Activated T-helper 1 cell treated with anti-CD3 and anti-CD28 coated beads, Interleukin-12 subunit alpha, Interleukin-12 subunit beta, Interleukin-2, Interleukin-4 antibody, amounts not matched to agents 30 ng/mL and 10 ng/mL and 1 ng/mL, durations not matched to agents 14 hours and 24 hours and 36 hours (primary cell): ENCODE measurements at places on chromosomes 6 and 20. TPM values are rescaled to one million over a fixed set of nuclear protein-coding genes. Genes with fewer than 3 reads are reported as not detected.

DNA sequence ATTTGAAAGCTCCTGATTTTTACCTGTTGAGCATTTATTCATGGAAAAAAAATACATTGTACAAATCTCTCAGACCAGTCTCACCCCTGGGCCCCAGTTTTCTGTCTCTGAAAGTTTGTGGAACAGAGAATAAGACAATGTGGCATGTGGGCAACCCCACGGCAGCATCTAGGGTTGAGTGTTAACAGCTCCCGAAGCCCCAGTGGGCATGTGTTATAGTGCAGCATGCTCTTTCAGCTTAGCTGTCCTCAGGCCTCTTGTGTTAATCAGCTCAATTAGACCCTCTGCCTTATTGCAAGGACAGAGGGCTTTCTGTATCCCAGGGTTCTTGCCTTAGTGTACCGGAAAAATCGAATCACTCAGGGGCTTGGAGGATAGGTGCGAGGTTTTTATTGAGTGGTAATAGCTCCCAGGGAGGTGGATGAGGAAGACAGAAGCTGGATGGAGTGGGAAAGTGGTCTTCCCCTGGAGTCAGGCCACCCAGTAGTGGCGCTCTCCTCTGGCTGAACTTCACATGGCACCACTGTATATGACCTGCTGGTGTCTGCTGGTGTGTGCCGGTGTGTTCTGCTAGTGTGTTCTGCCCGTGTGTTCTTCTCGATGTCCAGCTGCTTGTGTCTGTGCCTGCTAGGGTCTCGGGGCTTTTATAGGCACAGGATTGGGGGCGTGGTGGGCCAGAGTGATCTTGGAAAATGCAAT lies 382.8 kb downstream of the EPM2A start:
- no peak for DNase-seq

TPD52L1 gene
- total RNA-seq = 0.29 TPM in 1 of 2 replicates, not detected in the other

- no peak for DNase-seq
Observed at GRCh38 chr6:43984442-43985321, 142.6 kb downstream of the MRPL14 start.

- DNase-seq = no peak
Observed at GRCh38 chr6:157464653-157465535, 83.9 kb downstream of the ZDHHC14 start.

EBF4 gene
- total RNA-seq = 12.3 and 12.6 TPM in 2 replicates

DNA sequence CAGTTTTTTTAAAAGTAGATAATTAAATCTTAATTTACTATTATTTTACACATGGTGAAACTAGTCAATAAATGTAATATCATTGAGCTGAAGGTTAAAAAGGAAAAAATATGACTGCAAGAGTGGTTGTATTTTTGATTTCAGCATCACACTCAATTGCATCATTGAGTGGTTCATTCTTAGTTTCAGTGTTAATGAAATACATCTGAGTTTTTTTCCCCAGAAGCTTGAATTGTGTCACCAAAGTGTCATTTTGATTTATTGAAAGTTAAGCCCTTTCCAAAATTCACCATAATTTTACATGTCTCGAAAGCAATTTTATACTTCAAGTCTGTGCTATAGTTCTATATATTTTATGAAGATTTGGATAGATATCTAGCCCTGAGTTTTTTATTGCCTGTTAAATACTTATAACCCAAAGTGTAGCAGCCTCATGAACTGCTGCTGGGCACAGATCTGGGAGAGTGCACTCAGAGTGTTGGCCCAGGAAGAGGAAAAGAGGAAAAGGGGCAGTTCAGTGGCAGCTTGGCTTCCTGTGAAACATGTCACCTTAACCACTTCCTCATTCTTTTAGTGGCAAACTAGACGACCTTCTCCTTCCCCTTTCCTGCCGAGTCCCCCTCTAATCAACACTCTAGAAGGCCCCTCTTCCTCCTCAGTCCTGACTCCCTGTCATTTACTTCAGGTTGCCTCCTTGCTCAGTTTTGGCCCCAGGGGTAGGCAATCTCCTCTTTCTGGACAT lies 140.7 kb downstream of the ESR1 start:
- DNase-seq = no peak

FKBP5 gene
- 60.9 and 62.4 TPM in 2 replicates for total RNA-seq

DNA sequence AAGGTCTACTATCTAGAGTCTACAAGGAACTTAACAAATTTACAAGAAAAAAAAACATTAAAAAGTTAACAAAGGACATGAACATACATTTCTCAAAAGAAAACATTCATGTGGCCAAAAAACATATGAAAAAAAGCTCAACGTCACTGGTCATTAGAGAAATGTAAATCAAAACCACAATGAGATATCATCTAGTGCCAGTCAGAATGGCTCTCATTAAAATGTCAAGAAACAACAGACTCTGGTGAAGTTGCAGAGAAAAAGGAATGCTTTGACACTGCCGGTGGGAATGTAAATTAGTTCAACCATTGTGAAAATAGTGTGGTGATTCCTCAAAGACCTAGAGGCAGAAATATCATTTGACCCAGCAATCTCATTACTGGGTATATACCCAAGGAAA lies 48.3 kb downstream of the OGFRL1 start:
- no peak for DNase-seq

DNA sequence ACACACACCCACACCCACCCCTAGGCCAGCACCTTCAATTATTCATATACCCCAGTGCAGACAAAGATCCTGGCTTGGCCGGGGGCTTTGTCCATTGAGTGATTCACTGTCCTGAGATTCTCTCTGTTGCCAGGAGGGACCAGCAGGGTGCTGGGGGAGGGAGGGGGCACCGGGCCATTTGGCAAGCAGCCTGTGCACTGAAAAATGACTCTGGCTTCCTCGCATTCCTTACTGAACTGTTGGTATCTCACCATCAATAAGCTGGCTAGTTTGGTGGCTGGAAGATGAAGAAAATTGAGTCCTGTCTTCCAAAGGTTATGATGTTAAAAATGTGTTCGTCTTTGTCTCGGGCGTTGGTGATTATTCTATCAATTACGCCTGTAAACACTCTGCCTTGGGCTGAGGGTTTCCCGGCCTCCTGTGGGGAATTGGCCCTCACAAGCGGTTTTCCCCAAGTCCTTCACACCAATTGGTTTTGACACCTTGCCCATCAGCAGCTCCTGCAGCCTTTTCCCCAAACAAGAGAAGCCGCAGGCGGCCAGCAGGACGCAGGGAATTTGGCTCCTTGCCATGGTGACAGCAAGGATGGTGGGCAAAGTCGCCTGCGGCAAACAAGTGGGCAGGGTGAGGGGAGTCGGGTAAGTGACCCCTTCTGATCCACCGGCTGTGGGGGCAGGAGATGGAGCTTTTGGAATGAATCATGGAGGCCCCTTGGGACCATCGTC lies 4.9 kb downstream of the VSTM2L start:
- DNase-seq = no peak

DNA sequence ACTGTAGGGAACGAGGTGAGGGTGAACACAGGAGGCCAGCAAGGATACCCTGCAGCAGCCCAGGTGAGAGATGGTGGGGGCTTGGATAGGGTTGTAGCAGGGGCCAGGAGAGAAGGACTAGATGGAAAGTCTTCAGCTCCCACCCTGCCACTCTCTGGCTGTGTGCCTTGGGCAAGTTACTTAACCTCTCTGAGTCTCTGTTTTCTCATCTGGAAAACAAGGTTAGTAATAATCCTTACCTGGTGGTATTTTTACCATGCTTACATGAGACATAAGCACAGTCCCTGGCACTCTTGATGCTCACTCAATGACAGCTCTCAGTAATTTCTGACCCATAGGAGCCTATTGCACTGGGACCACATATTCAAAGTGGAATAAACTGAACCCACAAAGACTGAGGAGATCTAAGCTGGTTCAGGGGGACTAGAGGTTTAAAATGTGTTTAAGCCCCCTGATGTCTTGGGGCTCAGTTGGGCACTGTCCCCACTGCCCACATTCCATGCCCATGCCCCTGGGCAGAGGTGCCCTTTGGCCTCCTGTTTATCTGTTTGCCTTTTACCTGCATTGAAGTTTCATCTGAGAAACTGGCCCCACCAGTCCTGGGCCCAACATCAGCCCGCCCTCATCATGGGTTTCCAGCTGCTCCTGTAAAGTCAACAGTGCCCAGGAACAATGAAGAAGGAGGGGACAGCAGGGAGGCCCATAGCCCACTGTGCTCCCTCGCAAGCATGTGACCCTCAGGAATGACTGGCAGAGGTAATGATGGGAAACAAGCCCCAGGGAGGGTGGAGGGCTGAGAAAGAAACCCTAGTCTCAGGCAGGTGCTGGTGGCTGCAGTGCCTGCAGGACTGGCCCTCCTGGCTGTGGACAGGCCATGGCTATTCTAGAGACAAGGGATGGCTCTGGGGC lies 104.0 kb downstream of the VEGFA start:
- DNase-seq = no peak

HEY2 gene
- total RNA-seq = not detected in 2 replicates

- DNase-seq = no peak
Observed at GRCh38 chr6:68427630-68428029, 207.5 kb upstream of the ADGRB3 start.

DNA sequence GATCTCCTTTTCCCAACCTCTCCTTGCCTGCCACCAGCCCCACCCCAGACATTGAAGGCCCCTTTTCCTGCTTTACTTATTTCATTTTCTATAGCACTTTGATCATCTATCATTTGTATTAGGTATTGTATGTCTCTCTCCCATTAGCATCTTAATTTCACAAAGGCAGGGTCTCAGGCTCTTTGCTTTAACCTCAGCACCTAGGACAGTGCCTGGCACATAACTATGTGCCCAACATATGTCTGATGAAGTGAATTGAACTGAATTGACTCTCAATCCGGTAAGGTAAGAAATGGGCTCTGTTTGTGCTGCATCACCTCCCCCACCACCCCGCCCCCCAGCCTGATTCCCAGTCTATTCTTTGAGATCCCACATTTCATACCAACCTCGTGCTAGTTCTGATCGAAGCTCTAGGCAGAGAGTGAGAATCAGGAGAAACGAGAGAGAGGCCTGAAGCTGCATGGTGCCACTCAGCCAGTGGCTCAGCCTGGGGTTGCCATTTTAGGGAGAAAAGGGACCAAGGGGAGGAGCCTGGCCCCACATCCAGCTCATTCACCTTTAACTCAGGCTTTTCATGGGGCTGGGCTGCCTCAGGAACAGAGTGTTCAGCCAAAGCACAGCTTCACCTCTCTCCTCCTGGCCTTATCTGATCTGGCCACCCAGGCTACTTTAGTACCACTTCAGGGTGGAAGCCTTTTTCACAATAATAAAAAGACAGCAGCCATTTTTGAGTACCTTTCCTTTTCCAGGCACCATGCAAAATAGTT lies at the start of gene SPINT3:
TSS of gene SPINT3 (minus strand) at position 476 of the 767 bp plus-strand sequence. CDS start at position 462, 14 bp downstream.
- DNase-seq = no peak

GMEB2 gene
- total RNA-seq = 13.4 and 13.7 TPM in 2 replicates

PRICKLE4 gene
- not detected in 2 replicates for total RNA-seq

DNA sequence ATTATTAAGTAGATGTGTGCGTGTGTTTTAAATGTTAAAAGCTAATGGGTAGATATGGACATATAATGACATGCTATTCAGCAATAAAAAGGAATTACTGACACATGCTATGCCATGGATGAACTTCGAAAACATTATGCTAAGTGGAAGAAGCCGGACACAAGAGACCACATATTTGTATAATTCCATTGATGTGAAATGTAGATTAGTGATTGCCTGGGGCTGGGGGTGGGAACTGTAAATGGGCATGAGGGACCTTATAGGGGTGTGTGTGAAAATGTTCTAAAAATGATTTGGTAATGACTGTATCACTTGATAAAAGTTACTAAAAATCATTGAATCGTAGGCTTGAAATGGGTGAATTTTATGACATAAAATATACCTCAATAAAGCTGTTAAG lies 104.5 kb upstream of the BEND3 start:
- DNase-seq = no peak

SLC29A1 gene
- total RNA-seq = 121 and 122 TPM in 2 replicates

- DNase-seq = no peak
Observed at GRCh38 chr6:74967821-74968220, 238.0 kb downstream of the COL12A1 start.

DNA sequence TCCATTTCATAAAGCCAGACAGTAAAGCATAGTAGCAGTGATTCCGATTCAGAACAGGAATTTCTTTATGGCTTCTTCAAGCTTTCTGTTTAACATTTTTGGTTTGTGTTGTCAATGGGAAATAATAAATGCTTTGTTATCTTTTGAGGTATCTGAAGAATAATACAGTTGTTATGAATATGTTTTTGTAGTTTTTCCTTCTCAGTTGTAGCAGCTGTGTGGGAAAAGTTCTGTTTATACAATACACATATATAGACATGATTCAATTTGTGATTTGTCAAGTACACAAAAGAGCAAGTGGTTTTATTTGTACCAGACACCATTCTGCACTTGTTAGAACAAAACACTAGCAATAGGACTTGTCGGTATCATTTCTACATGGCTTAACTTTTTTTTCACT lies 96.6 kb downstream of the CDYL start:
- DNase-seq = no peak

IP6K3 gene
- total RNA-seq = not detected in 2 replicates

DNA sequence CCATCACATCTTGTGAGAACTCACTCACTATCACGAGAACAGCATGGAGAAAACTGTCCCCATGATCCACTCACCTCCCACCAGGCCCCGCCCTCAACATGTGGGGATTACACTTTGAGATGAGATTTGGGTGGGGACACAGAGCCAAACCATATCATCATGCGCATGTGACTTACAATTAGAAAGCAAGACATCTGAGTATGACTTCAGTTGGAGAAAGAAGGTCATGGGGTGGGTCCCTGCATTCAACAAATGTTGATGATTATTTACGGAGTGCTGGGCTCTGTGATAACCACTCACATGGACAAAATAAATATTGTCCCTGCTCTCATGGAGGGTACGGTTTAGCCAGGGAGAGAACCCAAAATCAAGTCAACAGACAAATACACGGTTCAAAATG lies 37.9 kb downstream of the VSTM2L start:
- no peak for DNase-seq

NR2E1 gene
- not detected in 2 replicates for total RNA-seq

SLC35D3 gene
- not detected in 2 replicates for total RNA-seq

- no peak for DNase-seq
Observed at GRCh38 chr6:119497988-119498727, 148.6 kb upstream of the MAN1A1 start.

DNA sequence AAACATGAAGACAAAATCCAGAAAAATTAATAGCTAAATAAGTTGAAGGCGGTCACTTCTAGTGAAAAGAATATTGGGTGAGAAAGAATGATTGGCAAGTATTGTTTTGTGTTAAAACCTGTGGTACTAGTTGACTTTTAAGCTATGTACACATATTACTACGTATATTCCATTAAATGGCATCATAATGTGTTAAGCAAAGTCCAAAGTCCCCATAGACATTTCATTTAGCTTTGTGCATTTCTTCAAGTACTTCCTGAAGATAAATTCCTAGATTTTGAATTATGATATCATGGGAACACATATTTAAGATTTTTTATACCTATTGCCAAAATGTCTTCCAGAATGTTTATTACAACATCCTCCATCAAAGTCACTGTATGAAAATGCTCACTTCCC lies 272.7 kb upstream of the IRAK1BP1 start:
- DNase-seq = no peak

HSPA1B gene
- 152 and 155 TPM in 2 replicates for total RNA-seq
